ENCODE measurements at places on chromosomes 6 and 20. TPM values are rescaled to one million over a fixed set of nuclear protein-coding genes. Genes with fewer than 3 reads are reported as not detected.

GRCh38 chr6:163630572-163630971, 216.1 kb downstream of the QKI start:
- H3K4me1 ChIP-seq: no peaks in the 10 kb centered on the region
- no peak overlapping the region for H3K27ac ChIP-seq
- H3K27me3 ChIP-seq: no peaks in the 10 kb centered on the region

- H3K27me3 ChIP-seq: no peaks in the 10 kb centered on the region
- H3K27ac ChIP-seq: no peak overlapping the region
- H3K4me3 ChIP-seq: no peak overlapping the region
- H3K36me3 ChIP-seq: no peaks in the 10 kb centered on the region
- no peak for DNase-seq
These were observed 7.2 kb downstream of the CST7 start for GRCh38 chr20:24956001-24956841.

GRCh38 chr20:50058662-50059402, 54.1 kb downstream of the UBE2V1 start:
- no peak for DNase-seq
- H3K4me1 ChIP-seq: peaks cover 8% of the 10 kb centered on the region
- H3K36me3 ChIP-seq: no peaks in the 10 kb centered on the region
- no peak overlapping the region for H3K4me3 ChIP-seq

DNA sequence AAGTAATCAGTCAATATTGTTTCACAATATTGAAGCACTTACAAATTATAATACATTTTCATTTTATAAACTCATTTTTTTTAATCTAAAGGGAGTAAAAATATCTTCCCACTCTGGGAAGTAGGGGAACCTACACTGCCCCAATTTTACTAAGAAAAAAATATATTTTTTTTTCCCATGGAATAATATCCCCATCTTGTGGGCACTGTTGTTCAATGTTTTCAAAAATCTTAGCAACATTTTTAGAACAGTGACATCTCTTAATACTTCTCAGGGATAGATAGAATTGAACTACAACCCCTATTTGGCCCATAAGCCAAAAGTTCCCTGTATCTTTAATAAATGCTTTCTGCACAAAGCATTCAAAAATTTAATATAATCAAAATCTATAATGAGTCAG, 42.9 kb downstream of the ARHGAP18 start:
- H3K4me3 ChIP-seq: no peak overlapping the region
- no peaks in the 10 kb centered on the region for H3K27me3 ChIP-seq
- no peak overlapping the region for H3K27ac ChIP-seq
- H3K4me1 ChIP-seq: peaks cover 20% of the 10 kb centered on the region
- no peaks in the 10 kb centered on the region for H3K36me3 ChIP-seq

DNA sequence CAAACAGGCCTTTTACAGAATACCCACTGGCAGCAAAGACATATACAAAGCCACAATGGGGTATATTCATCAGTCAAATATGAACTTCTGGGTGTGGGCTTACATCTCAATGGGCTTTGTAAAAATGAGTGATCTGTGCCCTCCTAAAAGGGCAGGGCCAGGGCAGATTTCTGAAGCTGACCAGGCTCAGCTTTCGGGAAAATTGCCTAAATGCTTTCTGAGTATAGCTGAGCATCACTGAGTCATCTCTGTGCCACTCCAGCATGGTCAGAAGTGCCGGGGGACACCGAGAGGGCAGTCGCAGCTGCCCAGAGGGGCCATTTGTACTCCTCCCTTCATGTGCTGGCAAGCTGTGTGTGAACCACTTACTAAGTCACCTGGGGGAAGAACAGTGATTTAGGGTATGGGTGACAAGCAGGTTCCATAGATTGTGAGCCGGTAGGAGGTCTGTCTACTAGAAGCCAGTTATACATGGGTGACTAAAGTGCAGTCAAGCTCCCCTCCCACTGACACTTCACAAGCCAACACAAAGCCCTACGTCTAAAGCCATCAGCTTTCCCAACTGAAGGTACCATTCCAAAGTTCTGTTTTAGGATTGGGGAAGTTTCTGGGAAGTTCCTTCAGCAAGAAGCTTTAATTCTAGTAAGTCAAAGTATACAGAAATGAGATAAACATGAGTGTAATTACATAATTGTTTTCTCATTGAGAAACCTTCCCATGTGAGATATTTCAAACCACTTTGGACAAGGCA, 147.6 kb upstream of the TAB2 start:
- H3K4me1 ChIP-seq: peaks cover 6% of the 10 kb centered on the region
- H3K27ac ChIP-seq: no peak overlapping the region
- no peaks in the 10 kb centered on the region for H3K27me3 ChIP-seq
- H3K4me3 ChIP-seq: no peak overlapping the region
- H3K36me3 ChIP-seq: no peaks in the 10 kb centered on the region

GRCh38 chr20:38685853-38686473, 38.3 kb upstream of the SLC32A1 start:
- no peaks in the 10 kb centered on the region for H3K4me1 ChIP-seq
- no peak overlapping the region for H3K4me3 ChIP-seq
- DNase-seq: peak; percentile 57
- H3K27ac ChIP-seq: no peak overlapping the region
- H3K36me3 ChIP-seq: no peaks in the 10 kb centered on the region

The NRSN1 gene
- not detected for total RNA-seq

The FOXS1 gene
- total RNA-seq: not detected

Measured in GM23248 (cell line).